ENCODE measurements at places on chromosomes 6 and 20.

DNA sequence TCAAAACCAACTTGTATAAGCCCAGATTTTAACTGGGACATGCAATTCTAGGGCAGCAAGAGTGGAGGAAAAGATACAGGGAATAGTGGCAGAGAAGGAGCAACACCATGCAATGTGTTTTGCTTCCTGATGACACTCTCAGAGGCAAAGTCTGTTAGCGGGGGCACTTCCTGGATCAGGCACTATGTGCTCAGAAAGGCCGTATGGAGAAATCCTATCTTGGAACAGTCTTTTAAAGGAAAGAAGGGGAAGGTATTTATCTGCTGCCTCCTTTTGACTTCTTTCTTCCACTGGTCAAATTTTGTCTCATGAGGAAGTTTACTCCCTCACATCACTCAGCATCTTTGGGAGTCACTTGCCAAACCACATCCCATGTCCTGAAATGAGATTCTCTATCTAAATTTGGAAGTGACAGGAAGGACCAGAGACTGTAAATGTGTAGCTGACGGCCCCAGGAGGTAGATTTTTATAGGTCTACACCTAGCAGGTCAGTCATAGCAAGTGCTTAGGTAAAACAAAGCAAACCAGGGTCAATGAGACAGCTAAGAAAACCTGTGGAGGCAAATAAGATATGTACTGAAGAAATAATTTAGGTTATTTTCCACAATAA lies 91.7 kb upstream of the ELOVL5 start:
- no peak for DNase-seq

GRCh38 chr6:118932421-118932820 lies 2.5 kb downstream of the MCM9 start:
- no peak for DNase-seq

GRCh38 chr6:112016320-112016719 lies 37.6 kb upstream of the CCN6 start:
- peak; percentile 64 for DNase-seq

DNA sequence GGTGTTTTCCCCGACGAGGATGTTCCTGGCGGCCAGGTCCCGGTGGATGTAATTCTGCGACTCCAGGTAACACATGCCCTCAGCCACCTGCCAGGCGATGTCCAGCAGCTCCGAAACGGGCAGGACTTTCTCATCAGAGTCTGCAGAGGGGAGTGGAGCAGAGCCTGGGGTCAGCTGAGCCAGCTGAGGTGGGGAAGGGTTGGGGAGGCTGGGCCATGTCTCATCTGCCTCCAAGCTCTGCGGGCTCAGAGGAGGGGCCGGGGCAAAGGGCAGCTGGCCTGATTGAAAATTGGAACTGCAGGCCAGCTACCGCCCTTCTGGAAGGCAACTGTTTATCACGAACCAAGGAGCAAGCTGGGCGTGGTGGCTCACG lies 6.4 kb downstream of the PTK6 start:
- DNase-seq: no peak

GRCh38 chr6:80468398-80468797 lies 361.9 kb downstream of the BCKDHB start:
- DNase-seq: no peak
